ENCODE measurements at places on chromosomes 6 and 20. TPM values are rescaled to one million over a fixed set of nuclear protein-coding genes. Genes with fewer than 3 reads are reported as not detected.

ESF1 gene
- 11.1 TPM for total RNA-seq

RSPO3 gene
- total RNA-seq = not detected

PACRG gene
- 0.09 TPM for total RNA-seq

PREX1 gene
- 35.3 TPM for total RNA-seq

OTOR gene
- not detected for total RNA-seq

HSD17B8 gene
- 9.4 TPM for total RNA-seq

ZNF512B gene
- 7.9 TPM for total RNA-seq

KIAA0408 gene
- total RNA-seq = not detected

FRMD1 gene
- not detected for total RNA-seq

DEFB115 gene
- total RNA-seq = not detected

RAMACL gene
- 2.3 TPM for total RNA-seq

CD24 gene
- total RNA-seq = 0.09 TPM

COL12A1 gene
- 1.7 TPM for total RNA-seq

DLL1 gene
- total RNA-seq = 9.5 TPM

FNDC1 gene
- 0.09 TPM for total RNA-seq

LGSN gene
- not detected for total RNA-seq

COL9A3 gene
- total RNA-seq = 1.3 TPM

SLC22A7 gene
- not detected for total RNA-seq

OR12D2 gene
- not detected for total RNA-seq

HLA-DRA gene
- 0.11 TPM for total RNA-seq

GRM1 gene
- total RNA-seq = 0.09 TPM

RUNX2 gene
- total RNA-seq = under 0.01 TPM

GPR63 gene
- total RNA-seq = under 0.01 TPM

LY6G5C gene
- 1.4 TPM for total RNA-seq

PPP1R14C gene
- total RNA-seq = not detected

IL17A gene
- not detected for total RNA-seq

BACH2 gene
- total RNA-seq = 2.9 TPM

FAM83B gene
- not detected for total RNA-seq

ADGRB3 gene
- not detected for total RNA-seq

PPDPF gene
- 14.0 TPM for total RNA-seq

LPIN3 gene
- 1.1 TPM for total RNA-seq

ATP9A gene
- total RNA-seq = 60.3 TPM

EPPIN gene
- not detected for total RNA-seq

PSORS1C2 gene
- not detected for total RNA-seq

TRPC4AP gene
- total RNA-seq = 80.5 TPM

DOK5 gene
- not detected for total RNA-seq

SLC17A4 gene
- not detected for total RNA-seq

OLIG3 gene
- total RNA-seq = not detected

NHLRC1 gene
- total RNA-seq = 0.43 TPM

CNR1 gene
- not detected for total RNA-seq

RPL7L1 gene
- 96.3 TPM for total RNA-seq

WFDC12 gene
- not detected for total RNA-seq

SLC32A1 gene
- total RNA-seq = not detected

DCDC2 gene
- not detected for total RNA-seq

SMOC2 gene
- total RNA-seq = not detected

GABRR2 gene
- total RNA-seq = 0.77 TPM
